Activated T-cell treated with anti-CD3 and anti-CD28 coated beads, Interleukin-2, amount 50 U/mL, for 72 hours (primary cell): ENCODE measurements at places on chromosomes 3 and 15. TPM values are rescaled to one million over a fixed set of nuclear protein-coding genes. Genes with fewer than 3 reads are reported as not detected.

GRCh38 chr15:101566748-101567488, 77.4 kb upstream of the PCSK6 start:
- no peak for DNase-seq

- no peak for DNase-seq
Observed at GRCh38 chr3:107542665-107543064, 19.9 kb downstream of the BBX start.

GRCh38 chr15:57662091-57662744, 44.3 kb upstream of the POLR2M start:
- no peak for DNase-seq

GRCh38 chr3:173737167-173737808, 339.7 kb downstream of the NLGN1 start:
- DNase-seq = no peak

DNA sequence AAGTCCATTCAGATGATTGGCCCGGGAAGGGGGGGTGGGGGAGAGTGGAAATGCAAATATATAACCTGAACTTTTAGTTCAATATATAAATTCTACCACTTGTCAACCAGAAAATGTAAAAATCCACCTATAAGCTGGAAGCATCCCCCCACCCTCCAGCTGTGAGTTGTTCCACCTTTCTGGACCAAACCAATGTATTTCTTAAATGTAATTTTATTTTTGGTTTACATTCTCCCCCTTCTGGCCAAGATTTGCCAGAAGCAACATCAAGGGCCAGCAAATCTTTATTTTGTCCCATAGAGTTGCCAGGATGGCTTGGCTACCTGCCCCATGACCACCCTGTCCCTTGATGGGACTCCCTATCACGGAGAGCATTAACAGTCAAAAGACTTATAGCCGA, 545.7 kb downstream of the TBL1XR1 start:
- DNase-seq = no peak

DNA sequence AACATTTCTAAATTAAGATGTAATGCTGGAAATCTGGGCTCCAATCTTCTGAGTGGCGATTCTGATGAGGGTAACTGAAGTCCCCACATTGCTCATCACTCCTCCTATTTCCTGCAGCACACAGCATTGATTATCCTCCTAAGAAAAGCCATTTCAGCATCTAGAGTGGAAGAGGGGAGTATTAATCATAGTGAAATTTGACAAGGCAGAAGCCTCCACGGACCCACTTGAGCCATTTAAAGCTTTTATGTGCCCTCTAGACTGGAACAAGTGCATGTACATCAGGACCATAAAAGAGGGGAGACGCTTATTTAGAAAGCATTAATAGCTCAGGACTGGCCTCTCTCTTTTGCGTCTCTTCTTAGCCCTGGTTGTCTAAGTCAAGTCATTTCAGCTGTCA, 25.8 kb downstream of the AQP9 start:
- DNase-seq = no peak

GRCh38 chr3:194330579-194330978, 20.5 kb downstream of the CPN2 start:
- no peak for DNase-seq

DNA sequence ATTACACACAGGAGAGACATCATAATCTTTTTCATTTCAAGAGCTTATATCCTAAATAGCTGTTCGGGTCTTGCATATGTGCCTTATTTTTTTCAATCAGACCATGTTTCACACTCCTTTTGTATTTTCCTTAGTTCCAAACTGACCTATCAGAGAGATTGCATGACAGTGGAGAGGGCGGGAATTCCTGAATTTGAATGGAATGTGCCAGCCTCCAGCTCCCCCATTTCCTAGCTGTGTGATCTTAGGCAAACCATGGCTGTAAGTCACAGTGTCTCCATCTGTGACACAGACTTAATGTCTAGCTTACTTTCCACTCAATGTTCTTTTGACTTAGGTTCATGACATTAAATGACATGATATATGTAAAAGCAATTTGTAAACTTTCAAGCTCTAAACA, 62.0 kb upstream of the CSTA start:
- no peak for DNase-seq

MME gene
- not detected for total RNA-seq

- no peak for DNase-seq
Observed at GRCh38 chr3:63458405-63458804, 180.3 kb downstream of the SYNPR start.

TMEM158 gene
- not detected for total RNA-seq

DNA sequence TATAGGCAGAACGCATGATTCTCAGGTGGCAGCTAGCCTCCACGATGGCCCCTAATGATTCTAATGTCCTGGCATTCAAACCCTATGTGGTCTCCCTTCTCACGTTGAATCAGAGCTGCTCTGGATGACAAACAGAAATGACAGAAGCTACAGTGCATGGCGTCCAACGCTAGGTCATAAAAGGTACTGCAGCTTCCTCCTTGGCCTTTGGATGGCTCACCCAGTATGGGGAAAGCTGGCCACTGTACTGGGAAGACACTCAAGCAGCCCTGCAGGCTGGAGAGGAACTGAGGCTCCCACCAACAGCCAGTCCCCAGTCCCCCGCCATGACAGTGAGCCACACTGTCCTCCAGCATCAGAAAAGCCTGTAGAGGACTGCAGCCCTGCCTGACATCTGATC, 286.3 kb downstream of the FAM43A start:
- no peak for DNase-seq

CKMT1A gene
- not detected for total RNA-seq

- no peak for DNase-seq
Observed at GRCh38 chr3:140018556-140018955, 83.6 kb downstream of the CLSTN2 start.

DNA sequence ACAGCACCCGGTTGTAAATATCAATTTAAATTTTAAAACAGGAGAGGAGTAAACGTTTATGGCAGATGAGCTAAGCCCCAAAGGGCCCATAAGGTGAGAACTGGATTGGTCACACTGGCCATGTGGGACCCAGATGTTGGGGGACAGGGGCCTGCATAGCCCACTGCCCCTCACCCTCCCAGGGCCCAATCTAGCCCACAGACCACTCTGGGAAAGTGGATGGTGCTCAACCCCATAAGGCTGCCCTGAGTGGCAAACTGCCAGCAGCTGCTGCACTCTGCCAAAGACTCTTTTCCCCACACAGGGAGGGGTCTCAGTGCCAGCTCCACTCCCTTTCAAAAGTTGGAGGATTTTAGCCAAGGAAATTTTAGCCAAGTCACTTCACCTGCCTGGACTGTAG, 42.5 kb downstream of the CCDC12 start:
- no peak for DNase-seq

GRCh38 chr3:9732740-9733115, 1.2 kb downstream of the BRPF1 start:
- DNase-seq = no peak

GRCh38 chr3:194168994-194169393, 33.0 kb downstream of the HES1 start:
- DNase-seq = no peak

DNA sequence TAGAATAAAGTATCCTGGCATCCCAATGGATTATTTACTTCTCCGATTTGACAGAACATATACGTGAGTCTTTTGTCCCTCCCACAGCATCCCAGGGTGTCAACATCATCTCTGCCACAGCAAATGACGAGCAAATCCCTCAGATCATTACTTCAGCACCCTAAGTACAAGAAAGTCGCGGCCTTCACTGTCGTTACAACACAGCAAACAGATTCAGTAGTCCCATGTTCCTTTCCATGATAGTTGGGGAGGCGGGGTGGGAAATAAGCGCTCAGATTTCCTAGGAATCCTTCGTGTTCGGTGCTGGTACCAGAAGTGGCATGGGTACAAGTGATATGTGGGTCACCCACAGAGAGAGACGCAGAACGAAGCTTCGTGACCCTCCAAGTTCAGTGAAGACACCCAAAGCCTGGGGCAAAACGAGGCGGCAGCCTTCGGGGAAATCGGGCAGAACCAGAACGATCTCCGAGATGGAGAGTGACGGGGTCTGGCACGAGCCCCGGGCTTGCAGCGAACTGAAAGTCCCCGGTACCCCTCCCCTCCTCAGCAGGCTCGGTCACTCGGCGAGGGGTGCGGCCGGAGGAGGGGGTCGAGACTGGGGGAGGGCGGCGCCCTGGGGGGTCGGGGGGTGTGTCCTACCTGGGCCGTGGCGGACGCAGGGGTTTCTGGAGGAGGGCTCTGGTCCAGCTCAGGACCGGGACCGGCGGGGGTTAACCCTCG, 619 bp downstream of the TTBK2 start:
- DNase-seq = peak; percentile 20

- DNase-seq = no peak
Observed at GRCh38 chr3:159669766-159670165, 318.9 kb upstream of the IL12A start.

DNA sequence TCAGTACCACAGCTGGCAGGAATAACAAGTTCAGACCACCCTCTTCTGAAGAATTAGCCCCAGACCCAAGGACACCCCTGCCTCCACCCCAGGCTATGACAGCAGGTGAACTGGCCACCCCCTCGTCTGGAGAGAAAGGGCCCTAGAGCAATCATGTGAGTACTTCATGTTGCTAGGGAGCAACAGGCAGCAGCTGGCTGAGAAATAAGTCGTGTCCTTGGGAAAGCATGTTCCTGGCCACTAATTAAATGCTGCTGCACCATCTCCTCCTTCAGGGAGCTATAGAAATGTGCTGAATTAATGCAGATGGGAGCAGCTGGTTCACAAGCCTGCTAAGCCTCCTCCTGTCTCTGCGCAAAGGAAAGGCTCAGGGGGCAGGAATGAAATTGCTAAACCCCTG, 31.5 kb downstream of the MRPS11 start:
- no peak for DNase-seq

DNA sequence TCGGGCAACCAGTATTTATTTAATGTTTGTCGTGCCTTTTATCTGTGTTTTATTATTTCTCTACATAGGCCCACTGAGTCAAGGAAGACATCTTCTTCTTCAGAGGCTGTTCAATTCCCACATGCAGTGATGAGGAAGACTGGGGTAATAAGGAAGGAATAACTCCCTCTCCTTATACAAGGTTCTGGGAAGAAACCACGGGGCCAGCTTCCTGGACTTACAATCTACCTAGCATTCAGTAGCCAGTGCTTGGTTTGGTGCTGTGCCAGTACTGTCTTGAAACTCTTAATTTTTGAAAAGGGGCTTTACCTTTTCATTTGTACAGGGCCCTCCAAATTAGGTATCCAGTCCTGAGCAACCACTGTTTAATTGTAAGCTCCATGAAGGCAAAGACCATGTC, 51.2 kb downstream of the SRGAP3 start:
- no peak for DNase-seq
